ENCODE measurements at places on chromosomes 5 and 9.

DNA sequence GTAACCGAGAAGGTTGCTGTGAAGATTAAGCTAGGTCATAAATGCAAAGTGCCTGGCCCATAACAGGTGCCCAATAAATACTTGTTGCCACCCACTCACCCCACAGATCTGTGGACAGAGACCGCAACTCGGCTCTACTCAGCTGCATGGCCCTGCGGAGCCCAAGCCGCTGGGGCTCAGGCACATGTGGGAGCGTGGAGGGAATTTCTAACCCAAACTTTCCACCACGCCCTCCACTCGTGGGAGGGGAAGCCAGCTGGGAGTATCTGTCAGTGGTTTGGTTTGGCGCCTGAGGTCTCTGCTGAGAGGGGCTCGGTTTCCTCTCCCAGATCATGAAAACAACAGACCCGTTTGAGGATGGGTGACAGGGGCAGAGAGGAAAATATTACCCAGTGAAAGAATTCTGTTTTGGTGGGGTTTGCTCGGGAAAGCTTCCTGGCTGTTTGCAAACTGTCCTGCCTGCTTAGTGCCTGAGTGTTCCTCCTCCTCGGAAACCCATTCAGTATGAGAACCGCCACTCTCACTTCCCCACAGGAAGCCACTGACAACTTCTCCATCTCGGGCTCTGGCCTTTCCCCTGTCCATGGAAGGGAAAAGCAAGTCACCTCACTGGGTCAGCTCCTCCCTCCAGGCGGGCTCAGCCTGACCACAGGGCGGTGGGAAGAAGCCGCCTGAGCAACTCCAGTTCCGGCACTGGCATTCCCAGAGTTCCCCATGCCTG, 60.1 kb downstream of the RGS3 start:
- no peak for DNase-seq

DNA sequence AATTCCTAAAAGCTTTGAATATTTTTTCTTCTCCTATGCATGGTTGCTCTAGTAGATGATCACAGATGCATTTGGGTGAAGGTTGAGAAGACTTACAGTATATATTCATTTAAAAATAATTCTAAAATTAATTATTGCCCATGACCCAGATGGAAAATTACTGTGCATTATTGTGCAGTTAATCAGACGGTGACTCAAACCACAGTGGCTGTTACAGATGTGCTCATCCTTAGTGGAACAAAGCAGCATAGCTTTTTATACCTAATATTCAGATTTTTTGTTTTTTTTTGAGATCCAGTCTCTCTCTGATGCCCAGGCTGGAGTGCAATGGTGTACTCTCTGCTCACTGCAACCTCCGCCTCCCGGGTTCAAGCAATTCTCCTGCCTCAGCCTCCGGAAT, 10.7 kb downstream of the OR2V1 start:
- DNase-seq, result no peak

GRCh38 chr5:37208883-37209797, 40.0 kb downstream of the CPLANE1 start:
- peak; percentile 33 for DNase-seq

DNA sequence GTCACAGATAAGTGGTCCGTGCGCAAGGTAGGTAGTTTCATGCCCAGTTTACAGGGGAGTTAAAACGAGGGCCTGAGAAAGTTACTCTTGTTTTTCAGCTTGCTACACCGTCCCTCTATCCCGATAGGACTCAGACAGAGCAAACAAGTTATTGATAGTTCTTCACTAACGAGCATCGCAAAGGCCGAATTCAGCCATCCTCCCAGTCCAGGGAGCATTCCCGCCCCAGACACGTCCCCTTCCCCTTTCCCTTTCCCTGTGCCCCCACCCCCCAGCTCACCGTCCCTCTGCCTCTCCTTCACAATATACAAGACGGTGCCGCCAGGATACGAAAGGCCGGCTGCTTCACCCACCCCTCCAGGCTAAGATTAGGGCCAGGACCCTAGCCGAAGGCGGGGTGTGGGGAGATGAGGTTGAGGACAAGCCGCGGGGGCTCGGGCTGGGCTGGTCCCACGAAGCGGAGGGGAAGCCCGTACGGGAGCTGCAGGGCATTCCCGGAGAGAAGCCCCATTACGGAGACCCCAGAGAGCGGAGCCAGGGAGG, 599 bp downstream of the KIAA1191 start:
- no peak for DNase-seq

- DNase-seq, result no peak
Observed at GRCh38 chr5:17154211-17154996, 63.0 kb upstream of the BASP1 start.

DNA sequence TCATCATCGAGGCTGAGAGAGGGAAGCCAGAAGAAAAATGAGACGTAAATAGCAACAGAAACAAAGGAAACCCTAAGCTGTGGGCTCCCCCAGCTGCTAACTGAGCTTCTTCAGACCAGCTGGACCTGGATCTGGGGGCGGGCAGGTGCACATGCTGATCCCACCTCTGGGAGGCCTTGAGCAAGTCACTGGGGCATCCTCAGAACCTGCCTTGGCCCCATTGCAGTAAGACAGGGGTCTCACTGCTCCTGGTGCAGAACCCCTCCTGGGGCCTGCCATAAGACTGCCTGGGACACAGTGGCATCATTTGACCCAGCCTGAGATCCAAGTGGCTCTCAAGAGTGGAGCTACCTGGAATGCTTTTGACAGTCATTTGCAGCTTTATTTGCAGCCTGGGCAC, 77.4 kb downstream of the PHF2 start:
- no peak for DNase-seq

- DNase-seq, result no peak
Observed at GRCh38 chr5:50749181-50749580, 82.7 kb downstream of the PARP8 start.

DNA sequence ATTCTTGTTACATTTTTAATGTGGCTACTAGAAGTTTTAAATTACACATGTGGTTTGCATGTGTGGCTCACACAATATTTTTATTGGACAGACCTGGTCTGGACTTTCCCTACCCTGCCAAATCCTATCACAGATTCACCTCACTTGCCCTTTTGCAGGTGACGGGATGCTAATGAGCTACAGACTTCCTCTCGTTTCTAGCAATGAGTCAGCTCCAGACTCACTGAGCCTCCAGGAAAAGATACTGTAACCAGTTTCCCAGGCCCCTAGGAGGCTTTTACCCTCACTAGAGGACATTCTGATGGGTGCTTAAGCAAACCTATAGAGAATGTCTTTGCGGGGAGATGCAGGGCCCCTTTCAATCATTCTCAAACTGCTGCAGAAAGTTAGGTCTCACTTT, 135.4 kb downstream of the WDR41 start:
- DNase-seq, result no peak

DNA sequence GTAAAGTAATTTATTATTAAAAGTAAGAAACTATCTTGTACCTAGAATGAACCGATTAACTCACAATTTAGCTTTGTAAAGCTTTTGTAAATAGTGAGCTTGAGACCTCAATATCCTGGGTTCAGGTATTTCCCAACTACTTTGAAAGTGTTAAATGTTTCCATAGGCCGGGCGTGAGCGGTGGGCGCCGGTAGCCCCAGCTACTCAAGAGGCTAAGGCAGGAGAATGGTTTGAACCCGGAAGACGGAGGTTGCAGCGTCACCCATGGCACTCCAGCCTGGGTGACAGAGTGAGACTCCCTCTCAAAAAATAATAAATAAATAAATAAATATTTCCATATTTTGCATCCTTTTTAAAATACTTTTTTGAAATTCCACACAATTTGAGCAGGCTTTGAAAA, 1.5 kb upstream of the ANKH start:
- DNase-seq, result no peak

DNA sequence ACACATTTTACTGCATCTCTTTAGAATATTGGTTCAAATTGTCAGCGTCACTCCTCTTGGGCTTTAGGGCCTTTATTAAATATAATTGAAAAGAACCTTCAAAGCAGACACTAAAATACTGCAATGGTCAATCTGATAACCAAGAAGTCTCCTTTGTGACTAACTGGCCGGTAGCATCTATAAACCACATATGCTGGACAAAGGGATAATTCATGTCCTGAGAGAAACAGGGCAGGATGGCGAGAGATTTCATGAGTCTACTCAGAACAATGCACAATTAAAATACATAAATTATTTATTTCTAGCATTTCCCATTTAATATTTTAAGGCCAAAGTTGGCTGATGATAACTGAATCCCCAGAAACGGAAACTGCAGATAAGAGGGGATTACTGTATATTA, 1083.4 kb upstream of the CDH18 start:
- DNase-seq, result no peak

- DNase-seq, result no peak
Observed at GRCh38 chr5:95861864-95862561, 39.5 kb upstream of the GLRX start.

- DNase-seq, result no peak
Observed at GRCh38 chr5:61951295-61951694, 354.7 kb upstream of the KIF2A start.

GRCh38 chr9:133428617-133429101, 6.5 kb downstream of the ADAMTS13 start:
- DNase-seq, result no peak

DNA sequence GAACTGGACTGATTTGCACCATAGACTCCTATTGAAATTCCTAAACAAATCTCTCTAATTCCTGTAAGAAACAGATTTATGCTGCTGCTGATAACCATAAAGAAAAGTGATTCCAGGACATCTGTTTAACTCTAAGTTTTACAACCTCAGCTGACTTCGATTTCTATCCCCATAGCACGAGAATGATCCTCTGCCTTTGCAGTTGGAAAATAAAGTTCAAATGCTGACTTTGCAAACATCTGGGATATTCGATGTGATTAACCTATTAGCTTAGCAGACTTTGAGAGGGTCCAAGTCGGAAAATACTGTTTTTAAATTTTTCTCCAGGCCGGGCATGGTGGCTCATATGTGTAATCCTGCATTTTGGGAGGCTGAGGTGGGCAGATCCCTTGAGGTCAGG, 247.3 kb downstream of the PSAT1 start:
- DNase-seq, result no peak

DNA sequence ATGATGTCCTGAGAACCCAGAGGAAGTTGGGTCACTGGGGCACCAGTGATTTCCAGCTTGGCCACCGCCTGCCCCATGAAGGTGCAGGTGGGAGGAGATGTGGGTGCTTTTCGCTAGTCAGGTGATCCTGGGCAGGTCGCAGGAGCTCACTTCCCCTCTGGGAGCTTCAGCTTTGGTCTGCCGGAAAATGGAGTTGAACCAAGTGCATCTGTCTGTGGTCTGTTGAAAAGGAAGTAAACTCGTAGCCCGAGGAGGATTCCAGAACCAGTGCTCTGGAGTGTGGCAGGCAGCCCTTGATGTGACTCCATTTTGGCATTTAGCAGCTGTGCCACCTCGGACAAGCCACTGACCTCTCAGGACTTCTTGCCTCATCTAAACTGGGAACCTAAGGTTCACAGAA, 81.8 kb upstream of the HRH2 start:
- DNase-seq, result no peak

DNA sequence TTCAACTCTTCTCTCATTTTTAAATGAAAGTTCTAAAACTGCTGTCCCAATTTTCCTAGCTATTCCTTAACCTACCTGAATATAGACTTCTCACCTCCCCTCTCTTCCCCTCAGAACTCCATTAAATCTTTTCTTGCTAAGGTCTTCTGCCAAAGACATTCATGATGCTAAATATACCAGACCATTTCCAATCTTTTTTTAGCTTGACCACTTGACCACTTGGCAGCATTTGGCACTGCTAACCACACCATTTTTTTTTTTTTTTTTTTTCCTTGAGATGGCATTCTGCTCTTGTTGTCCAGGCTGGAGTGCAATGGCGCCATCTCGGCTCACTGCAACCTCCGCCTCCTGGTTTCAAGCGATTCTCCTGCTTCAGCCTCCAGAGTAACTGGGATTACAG, 3.6 kb upstream of the ZNF131 start:
- no peak for DNase-seq

Measured in head of caudate nucleus (tissue), 42 donors.